ENCODE measurements at places on chromosomes 1 and 21. TPM values are rescaled to one million over a fixed set of nuclear protein-coding genes. Genes with fewer than 3 reads are reported as not detected.

The ELAPOR1 gene
- total RNA-seq: 18.6 TPM

- no peak for DNase-seq
Observed at GRCh38 chr1:239125027-239125426, 261.3 kb upstream of the CHRM3 start.

DNA sequence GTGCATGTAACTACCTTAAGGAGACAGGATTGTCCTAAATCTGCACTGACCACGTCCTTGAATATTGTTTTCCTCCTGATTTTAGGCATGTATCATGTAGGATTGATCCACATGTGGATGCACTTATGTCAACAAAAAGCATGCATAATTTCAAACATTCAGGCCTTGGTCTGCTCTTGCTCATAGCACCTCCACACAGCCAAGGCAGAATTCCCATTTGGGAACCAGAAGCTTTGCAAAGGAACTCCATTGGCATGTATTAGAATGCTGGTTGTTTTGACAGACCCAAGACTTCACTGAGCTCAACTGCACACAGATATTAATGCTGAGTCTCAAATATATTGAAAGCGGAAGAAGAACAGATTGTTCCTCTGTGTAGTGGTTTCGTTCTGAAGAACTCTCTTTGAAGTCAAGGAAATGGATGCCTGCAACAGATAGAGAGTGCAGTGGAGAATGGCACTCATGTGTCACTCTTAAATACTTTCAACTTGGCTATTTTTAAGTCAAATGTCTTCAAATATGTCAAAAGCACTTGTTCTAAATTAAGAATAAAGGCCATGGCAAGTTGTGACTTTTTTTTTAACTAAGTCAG lies 387.6 kb downstream of the LTN1 start:
- no peak for DNase-seq

- no peak for DNase-seq
Observed at GRCh38 chr1:28236656-28237322, 865 bp downstream of the ATP5IF1 start.

DNA sequence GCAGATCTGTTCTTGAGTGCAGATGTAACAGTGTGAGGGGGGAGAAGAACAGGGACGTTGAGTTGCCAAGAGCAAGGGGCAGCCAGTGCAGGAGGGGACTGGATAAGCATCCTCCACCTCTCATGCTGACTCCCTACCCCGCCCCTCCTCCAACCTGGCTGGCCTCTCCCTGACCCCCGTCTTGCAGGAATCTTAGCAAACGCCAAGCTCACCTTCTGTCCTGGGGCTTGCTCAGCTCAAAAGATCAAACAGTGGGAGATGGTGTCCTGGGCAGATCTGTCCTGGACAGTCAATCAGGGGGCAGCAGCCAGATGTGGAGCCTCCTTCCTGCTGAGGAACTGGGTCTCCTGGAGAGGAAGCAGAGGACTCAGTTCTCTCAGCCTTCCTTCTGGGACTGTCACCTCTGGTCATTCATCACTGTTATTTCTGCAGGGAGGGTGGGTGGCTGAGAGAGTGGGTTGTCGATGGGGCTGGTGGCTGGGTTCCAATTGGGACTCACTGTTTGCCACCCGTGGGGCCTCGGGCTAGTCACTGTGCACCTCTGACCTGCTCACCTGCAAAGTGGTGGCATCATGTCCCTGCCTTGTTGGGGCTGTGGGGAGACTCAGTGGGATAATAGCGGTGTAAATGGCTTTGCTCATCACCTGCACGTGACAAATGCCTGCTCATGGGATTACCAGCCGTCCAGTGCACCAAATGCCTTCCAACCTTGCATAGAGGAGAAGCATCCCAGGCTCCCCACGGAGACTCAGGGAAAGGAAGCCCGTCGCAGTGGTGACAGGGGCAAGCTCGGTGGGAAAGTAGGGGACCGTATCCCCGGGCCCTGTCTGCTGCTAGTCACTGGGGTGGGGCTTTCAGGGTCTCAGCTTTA lies 154.4 kb downstream of the PTPRU start:
- DNase-seq: no peak

DNA sequence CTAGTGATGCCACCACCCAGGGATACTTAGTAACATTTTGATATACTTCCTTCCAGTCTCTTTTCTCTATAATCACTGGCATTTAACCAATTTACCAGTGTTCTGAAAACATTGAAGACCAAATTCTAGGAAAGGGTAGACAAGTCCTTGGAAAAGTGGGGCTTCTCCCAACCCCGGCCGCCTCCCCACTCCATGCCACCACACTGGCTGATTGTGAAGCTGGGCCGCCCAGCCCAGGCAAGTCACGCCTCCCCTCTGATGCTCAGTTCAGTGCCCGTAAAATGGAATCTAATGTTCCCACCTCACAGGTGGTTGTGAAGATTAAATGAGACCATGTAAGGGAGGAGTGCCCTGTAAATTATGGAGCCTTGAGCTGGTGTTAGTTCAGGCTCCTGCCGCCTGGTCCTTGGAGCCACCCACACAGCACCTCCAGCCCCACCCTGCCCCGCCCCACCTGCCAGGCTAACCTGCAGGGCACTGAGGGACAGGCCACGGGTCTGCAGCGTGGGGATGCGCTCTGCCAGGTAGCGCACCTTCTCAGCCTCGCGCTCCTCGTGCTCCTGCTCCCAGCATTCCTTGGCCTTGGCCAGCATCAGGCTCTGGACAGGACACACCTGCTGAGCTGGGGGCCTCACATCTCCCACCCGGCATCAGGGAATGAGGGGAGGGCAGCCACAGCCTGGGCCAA lies 7.3 kb downstream of the TNNI1 start:
- no peak for DNase-seq

Data from upper lobe of left lung (tissue), 6 donors.